ENCODE measurements at places on chromosomes 3 and 15. TPM values are rescaled to one million over a fixed set of nuclear protein-coding genes. Genes with fewer than 3 reads are reported as not detected.

The PPP1R14D gene
- not detected for total RNA-seq

The CPNE9 gene
- not detected for total RNA-seq

The HTR3E gene
- not detected for total RNA-seq

The GMPPB gene
- total RNA-seq, result 11.3 TPM

The PRRT3 gene
- 0.95 TPM for total RNA-seq

The GP9 gene
- total RNA-seq, result not detected

The MRPL47 gene
- 34.3 TPM for total RNA-seq

The GRK7 gene
- 0.16 TPM for total RNA-seq

The TERC gene
- total RNA-seq, result 108 TPM

The DNAJA4 gene
- total RNA-seq, result 23.4 TPM

The FBXW12 gene
- total RNA-seq, result 0.32 TPM

The IL17RB gene
- 1.5 TPM for total RNA-seq

DNA sequence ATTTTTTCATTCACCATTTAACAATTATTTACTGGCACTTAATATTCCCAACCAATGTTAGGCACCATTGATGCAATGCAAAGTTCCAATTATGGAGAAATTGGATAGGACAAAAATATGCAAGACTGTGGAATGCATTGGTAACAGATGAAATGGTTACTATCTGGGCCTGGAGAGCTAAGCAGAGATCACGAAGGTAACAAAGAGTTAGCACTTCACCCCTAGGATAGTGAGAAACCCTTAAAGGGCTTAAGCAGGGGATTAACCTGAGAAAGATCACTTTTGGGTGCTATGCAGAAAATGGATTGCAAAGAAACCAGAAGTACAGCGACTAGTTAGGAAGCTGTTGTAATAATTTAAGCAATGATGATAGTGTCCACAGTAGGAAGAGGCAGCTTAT is 129.6 kb upstream of the GPR149 start:
- no peak for DNase-seq

DNA sequence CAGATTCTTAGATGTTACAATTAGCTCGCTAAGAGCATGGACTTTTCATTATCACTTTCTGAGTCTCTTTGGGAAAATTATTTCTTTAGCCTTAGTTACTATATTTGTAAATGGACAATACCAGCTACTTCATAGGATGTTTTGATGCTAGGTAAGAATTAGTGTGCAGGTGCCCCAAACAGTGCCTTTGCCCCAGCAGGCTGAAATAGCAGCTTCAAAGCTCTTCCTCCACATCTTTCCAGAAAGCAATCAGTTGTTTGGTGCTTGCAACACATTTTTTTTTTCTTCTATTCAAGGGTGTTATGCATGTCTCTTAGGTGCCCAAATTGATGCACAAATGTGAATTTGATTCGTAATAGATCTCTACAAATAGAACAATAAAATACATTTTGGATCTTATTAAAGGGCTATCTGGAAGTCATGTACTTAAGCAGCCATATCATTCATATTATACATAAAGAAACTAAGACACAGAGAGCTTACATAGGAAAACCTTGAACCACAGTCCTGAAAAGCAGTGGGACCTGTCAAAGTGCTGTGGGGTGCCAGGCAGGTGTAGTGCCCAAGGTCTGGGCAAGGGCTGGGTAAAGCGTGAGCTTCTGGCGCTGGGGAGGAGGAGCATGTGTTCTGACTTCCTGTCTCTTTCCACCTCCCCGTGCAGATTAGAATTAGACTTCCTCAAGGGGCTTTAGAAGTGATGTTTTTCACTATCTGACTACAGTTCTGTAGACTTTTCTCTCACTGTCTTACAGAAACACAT is 62.9 kb downstream of the FNDC3B start:
- no peak for DNase-seq

DNA sequence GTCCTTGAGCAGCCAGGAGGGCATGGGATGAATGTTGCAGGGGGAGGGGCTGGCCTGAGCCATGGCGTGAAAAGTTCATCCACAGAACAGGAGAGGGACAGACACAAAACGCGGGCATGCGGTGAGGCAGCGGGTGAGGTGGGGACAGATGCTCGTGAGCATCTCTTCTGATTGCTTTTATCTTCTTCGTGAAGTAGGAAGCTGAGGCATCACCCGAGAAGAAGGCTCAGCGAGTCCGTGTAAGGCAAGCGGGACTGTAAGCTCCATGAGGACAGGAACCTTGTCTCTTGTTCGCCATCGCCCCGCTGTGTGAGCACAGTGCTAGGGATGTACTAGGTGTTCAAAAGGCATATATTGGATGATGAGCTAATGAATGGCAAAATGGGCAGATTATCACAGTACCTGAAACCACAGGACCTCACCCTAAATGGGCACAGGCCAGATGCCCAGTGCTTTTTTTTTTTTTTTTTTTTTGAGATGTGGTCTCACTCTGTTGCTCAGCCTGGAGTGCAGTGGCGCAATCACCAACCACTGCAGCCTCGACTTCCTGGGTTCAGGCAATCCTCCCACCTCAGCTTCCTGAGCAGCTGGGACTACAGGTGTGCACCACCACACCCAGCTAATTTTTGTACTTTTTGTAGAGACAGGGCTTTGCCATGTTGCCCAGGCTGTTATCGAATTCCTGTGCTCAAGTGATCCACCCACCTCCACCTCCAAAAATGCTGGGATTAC is 46.8 kb downstream of the CPN2 start:
- DNase-seq, result no peak

DNA sequence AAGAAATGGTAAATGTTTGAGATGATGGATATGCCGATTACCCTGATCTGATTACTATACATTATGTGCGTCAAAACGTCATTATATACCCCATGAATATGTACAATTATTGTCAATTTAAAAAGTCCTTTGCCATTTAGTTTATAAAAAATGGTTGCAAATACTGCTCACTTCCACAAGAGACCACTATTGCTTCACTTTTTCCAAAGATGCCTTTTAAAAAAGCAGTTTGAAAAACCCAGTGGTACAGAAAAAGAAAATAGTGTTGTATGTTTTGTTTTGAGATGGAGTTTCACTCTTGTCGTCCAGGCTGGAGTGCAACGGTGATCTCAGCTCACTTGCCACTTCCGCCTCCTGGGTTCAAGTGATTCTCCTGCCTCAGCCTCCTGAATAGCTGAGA is 39.3 kb downstream of the EDEM1 start:
- no peak for DNase-seq

- no peak for DNase-seq
Observed at GRCh38 chr3:52029053-52029452, 27.3 kb downstream of the DUSP7 start.

DNA sequence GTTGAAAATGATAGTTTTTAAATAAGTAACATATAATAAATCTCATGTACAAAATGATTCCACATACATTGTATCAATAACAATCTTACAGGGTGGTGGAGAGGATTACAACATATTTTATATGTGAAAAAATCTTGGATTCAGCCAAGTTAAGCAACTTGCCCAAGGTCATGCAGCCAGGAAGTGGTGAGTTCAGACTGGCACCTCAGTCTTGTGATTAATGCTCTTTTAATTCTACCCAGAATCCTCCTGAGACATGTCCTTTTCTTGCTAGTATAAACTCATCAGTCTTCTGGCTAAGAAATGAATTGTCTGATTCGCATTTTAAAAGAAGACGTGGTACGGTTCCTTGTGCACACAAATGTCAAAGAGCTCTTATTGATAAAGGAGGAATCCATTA is 4.5 kb upstream of the MYRIP start:
- no peak for DNase-seq

- DNase-seq, result no peak
Observed at GRCh38 chr3:189838291-189838690, 207.1 kb downstream of the TP63 start.

DNA sequence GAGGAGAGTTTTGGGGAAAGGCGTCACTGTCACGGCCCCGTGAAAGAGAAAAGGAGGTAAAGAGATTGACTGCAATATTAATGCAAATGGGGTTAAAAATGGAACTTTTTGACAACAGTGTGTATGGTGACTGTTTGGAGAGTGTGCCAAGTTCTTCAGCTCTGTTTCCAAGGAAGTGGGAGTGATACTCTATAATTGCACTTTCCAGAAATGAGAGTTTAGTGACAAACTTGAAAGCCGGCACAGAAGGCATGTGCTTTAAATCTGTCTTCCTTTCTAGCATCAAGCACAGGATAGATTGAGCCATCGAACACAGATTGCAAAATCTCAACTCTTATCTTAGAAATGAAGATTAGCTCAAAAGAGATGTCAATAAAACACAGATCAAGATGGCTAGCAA is 51.9 kb upstream of the SNRPA1 start:
- DNase-seq, result no peak

GRCh38 chr3:57019057-57019456 is 41.4 kb upstream of the SPATA12 start:
- no peak for DNase-seq

GRCh38 chr15:99703603-99704443 is 29.4 kb downstream of the LYSMD4 start:
- peak; percentile 59 for DNase-seq

DNA sequence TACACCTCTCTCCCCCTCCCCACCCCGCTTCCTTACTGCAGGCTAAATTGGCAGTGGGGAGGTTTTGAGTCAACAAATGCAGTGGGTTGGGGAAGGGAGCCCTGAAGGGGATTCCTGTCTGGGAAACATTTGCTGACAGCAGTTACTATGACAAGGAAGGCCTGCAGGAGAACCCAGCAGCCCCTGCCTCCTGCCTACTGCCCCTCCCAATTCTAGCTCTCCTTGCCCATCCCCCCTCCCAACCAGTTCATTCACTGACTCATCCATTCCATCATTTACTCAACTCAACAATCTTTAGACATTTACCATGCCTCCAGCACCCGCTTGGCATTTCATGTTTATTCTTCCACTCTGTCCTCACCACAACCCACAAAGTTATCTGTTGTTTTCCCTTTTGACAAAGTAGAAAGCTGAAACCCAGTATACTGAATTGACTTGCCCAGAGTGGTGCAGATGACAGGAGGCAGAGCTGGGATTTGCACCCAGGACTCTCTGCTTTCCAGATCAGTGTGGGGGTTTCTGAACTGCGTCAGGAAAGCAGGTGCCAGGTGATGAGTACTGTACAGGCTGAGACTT is 75.0 kb downstream of the MAGEF1 start:
- no peak for DNase-seq

DNA sequence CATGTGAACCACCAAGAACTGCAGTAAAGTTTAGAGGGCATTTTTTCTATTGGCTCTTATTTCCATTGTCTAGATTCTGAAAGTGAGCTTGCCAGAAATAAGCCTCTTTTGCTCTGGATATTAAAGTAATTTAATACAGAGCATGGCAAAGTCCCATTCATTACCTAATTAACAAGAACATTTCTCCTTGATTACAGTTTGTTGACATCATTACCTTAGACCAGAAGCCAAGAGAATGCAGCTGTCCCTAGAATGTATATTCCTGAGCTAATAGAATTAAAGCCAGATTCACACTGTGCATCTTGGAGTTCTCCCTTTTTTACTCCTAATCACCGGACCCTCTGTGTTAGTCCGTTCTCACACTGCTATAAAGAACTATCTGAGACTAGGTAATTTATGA is 46.4 kb upstream of the TM4SF4 start:
- no peak for DNase-seq

GRCh38 chr15:99141943-99142342 is 37.1 kb downstream of the SYNM start:
- DNase-seq, result no peak

DNA sequence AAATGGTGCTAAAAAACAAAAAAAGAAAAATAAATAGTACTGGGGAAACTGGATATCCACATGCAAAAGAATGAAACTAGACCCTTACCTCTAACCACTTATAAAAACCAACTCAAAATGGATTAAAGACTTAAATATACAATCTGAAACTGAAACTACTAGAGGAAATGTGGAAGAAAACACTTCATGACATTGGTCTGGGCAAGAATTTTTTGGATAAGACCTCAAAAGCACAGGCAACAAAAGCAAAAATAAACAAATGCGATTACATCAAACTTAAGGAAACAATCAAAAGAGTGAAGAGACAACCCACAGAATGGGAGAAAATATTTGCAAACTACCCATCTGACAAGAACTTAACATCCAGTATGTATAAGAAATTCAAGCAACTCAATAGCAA is 6.4 kb downstream of the IFT57 start:
- DNase-seq, result no peak

Data from urinary bladder (tissue), 4 donors.